Omental fat pad (tissue), 4 donors: ENCODE measurements at places on chromosomes 13 and 19.

- no peak for DNase-seq
These were observed 114.8 kb upstream of the TDRD3 start for GRCh38 chr13:60282186-60282585.

- DNase-seq, result no peak
These were observed 70.0 kb downstream of the FOXO1 start for GRCh38 chr13:40596484-40596883.

- peak; percentile 88 for DNase-seq
These were observed 9.6 kb downstream of the GIPR start for GRCh38 chr19:45677351-45678230.

GRCh38 chr13:27928353-27928804 lies 8.6 kb downstream of the PDX1 start:
- DNase-seq, result no peak

- no peak for DNase-seq
These were observed 22.8 kb downstream of the HAUS8 start for GRCh38 chr19:17052439-17052838.

DNA sequence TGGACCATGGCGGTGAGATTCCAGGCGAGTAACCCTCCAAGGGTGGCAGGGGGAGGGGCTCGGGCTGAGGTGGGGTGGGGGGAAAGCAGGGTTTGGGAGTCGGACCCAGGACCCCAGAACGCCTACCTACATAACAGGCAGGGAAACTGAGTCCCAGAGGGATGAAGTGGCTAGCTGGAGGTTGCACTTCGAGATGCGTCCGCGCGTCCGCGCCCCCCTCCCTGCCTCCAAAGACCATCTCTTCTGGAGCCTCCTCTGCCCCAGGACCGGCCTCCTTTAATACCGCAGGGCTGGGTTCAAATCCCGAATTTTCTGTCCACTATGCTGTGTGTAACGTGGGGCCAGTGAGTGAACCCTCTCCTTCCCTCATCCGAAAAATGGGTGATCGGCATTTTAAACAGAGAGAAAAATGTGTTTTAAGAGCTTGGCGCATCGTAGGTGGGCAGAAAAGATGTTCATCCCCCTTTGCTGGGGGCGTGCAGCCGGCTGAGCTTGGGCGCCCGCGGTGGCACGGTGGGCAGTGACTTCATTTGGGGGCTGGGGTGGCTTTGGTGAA lies 13.8 kb downstream of the TJP3 start:
- DNase-seq, result no peak

GRCh38 chr19:15432018-15432494 lies 13.3 kb upstream of the AKAP8L start:
- DNase-seq, result no peak

- DNase-seq, result no peak
These were observed 210.0 kb downstream of the B3GLCT start for GRCh38 chr13:31409678-31410356.

GRCh38 chr19:33811246-33811645 lies 14.6 kb downstream of the KCTD15 start:
- no peak for DNase-seq

GRCh38 chr13:61253105-61253877 lies 162.4 kb downstream of the PCDH20 start:
- no peak for DNase-seq

GRCh38 chr13:106186366-106187030 lies 349.0 kb downstream of the EFNB2 start:
- DNase-seq, result no peak

- no peak for DNase-seq
These were observed 95.7 kb upstream of the UBL3 start for GRCh38 chr13:29946093-29946492.

GRCh38 chr13:51698352-51698751 lies 105.6 kb downstream of the DHRS12 start:
- DNase-seq, result no peak

GRCh38 chr19:40006273-40006691 lies 9.4 kb downstream of the ZNF546 start:
- DNase-seq, result no peak

- no peak for DNase-seq
These were observed 2.4 kb upstream of the HSH2D start for GRCh38 chr19:16141043-16141442.

- no peak for DNase-seq
These were observed 1.4 kb downstream of the EPS8L1 start for GRCh38 chr19:55077106-55077505.

GRCh38 chr13:30021611-30022010 lies 171.2 kb upstream of the UBL3 start:
- DNase-seq, result no peak

DNA sequence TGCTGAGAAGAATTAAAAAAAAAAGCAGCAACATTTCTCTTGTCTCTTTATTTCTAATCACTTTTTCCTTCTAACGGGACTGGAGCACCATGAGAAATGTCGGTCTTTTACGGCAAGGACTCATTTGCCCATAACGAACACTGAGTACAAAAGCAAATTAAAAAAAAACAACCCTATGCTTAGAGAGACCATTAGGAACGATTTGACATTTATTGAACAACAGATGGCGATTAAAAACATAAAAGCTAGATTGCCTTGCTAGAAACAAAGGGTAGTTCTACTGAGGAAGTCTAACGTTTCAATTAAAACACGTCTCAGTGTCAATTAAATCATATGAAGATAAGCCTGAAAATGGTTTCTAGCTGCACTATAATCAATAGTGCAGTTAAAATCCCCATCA lies 51.1 kb downstream of the OLFM4 start:
- DNase-seq, result no peak

DNA sequence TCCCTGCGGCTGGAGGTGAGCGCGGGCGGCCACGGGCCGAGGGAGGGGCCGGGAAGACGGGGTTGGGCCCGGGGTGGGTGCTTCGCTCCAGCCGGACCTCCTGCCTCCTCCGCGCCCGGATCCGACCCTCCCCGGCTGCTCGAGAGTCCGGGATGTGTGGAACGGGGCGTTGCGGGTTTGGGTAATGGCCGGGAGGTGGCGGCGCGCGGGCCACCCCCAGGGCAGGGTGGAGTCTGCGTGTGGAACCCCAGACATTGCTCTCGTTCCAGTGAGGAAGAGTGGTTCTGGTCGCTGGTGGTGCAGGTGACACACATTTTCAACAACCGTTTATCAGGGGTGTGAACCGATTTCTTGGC lies 38.8 kb downstream of the ARHGEF7 start:
- peak; percentile 29 for DNase-seq

DNA sequence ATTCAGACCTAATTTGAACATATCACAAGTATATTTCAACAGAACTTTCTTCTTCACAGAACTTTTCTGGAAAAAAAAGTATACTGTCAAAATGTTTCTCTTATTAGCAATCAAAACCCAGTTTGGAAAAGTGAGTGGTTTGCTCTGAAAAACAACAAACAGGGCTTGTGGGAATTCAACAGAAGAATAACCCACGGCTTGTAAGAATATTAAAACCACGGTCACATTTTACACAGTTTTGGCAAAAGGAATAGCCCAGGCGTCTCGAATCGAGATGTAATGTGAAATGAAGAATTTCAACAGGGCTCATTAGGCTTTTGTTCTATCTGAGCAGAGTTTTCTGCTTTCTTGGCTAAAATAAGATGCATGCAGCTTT lies 70.7 kb downstream of the COL4A2 start:
- DNase-seq, result no peak

GRCh38 chr13:63481334-63481733 lies 2065.7 kb upstream of the PCDH20 start:
- DNase-seq, result no peak

- peak; percentile 94 for DNase-seq
These were observed 22.3 kb upstream of the XPO4 start for GRCh38 chr13:20924758-20925394.

DNA sequence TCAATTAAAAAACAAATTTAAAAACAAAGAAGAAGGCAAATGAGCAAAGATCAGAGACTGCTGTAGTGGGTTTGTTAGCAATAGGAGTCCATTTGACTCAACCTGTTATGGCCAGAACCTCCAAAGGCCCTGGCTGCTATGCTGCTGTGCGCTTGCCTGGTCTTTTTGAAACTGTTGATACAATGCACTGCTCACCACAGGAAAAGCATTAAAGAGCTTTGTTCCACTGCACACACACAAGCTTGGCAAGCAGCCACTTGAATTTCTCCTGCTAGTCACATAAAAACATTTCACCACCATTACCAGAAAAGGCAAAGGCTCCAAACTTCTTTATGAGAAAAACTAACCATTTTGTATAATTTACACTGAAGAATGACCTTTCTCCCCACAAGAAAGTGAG lies 132.2 kb downstream of the FREM2 start:
- no peak for DNase-seq

DNA sequence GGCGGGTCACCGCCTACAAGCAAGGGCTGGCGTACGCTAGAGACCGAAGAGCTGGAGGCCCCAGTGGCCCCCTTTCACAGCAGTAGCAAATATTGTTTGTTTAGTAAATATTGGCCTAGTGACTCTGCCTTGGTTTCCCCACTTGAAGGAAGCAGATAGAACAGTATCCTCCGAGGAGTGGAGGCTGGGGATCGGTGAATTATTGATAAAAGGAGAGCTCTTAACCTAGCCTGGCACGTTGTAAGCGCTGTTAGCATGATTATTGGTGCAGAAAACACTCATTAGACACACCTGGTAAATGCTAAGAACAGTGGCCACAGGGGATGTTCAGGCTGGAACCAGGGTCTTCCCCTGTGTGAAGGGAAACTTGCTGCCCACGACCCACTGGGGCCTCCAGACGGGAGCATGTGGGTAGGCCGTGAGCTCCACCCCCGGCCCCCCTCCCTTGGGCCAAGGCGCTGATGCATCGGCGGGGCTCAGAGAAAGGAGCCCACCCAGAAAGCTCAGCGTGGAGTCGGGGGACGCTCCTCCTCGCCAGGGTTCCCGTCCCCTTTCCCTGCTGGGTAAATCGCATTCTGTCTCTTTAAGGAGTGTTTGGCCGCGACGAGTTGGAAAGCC lies 2.3 kb downstream of the IER2 start:
- DNase-seq, result no peak

- no peak for DNase-seq
These were observed 31.2 kb downstream of the IGFL2 start for GRCh38 chr19:46179076-46179759.

DNA sequence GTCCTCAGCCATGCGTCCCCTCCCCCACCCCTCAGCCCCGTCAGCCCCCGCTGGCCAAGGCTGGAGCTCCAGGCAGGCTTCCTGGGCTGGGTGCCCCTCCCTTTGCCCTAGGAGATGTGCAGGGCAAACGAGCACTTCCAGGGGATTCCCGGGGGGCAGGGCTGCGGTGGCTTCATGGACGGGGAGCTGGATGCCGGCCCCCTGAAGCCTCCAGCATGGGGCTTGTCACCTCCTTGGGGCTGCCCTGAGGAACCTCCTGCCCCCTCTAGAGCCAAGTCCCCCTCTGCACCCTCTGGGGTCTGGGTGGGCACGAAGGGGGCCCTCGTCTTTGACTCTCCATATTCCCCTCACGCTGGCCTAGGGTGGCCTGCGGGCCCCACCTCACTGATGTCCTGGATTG lies 25.4 kb upstream of the SLC7A10 start:
- DNase-seq, result no peak

DNA sequence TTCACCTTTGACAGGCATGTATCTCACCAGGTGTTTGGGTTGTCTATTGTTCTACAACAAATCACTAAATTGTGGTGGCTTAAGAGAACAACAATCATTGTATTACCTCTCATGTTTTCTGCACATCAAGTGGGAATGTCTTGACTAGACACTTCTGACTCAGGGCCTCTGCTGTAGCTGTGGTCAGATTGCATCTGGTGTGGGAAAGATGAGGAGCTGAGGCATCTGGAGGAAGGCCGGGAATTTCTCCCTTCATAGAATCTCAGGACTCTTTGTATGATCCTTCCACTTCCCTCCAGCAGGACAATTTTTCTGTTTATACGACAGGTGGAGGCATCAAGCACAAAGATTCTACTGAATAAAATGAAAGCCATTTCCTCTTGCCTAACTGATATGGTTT lies 511.8 kb upstream of the NBEA start:
- DNase-seq, result no peak

DNA sequence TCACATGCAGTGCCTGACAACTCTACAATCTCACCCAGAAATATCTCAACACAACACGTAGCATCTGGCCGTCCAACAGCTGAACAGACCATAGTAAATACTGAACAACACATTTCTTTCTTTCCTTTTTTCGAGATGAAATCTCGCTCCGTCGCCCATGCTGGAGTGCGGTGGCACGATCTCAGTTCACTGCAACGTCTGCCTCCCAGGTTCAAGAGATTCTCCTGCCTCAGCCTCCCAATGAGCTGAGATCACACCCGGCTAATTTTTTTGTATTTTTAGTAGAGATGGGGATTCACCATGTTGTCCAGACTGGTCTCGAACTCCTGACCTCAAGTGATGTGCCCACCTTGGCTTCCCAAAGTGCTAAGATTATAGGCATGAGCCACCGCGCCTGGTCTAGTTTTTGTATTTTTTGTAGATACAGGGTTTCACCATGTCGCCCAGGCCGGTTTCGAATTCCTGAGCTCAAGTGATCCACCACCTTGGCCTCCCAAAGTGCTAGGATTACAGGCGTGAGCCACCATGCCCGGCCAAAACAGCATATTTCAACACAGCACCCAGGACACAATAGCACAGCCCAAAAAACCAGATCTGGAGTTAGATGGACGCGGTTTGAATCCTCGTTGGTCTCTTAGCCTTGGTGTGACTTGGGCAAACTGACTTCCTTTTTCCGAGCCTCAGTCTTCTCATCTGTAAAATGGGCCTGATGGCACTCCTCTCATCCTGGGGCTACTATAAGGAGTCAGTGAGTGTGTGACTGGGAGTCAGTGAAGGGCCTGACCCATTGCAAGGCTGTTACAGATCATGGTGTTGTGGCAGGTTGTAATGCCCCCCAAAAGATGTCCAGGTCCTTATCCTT lies 22.6 kb downstream of the CYP2A6 start:
- no peak for DNase-seq

DNA sequence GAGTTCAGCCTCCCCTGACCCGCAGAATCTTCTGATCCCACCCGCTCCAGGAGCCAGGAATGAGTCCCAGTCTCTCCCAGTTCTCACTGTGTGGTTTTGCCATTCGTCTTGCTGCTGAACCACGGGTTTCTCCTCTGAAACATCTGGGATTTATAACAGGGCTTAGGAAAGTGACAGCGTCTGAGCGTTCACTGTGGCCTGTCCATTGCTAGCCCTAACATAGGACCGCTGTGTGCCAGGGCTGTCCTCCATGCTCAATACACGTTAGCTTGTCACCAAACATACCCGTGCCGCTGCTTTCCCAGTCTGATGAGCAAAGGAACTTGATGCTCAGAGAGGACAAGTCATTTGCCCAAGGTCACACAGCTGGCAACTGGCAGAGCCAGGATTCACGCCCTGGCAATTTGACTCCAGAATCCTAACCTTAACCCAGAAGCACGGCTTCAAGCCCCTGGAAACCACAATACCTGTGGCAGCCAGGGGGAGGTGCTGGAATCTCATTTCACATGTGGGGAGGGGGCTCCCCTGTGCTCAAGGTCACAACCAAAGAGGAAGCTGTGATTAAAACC lies 1.1 kb upstream of the APOE start:
- no peak for DNase-seq

DNA sequence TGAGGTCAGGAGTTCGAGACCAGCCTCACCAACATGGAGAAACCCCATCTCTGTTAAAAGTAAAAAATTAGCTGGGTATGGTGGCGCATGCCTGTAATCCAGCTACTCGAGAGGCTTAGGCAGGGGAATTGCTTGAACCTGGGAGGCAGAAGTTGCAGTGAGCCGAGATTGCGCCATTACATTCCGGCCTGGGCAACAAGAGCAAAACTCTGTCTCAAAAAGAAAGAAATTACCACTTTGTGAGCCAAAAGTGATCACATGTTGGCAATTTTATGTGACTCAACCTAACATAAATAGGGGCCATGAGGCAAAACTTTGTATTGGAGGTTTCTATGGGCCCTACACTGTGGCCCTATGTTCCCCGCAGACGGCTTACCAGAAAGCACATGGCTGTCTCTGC lies 72.2 kb downstream of the MAP4K1 start:
- no peak for DNase-seq

GRCh38 chr13:101627556-101627943 lies 175.1 kb downstream of the ITGBL1 start:
- DNase-seq, result no peak
